Astrocyte of the hippocampus (primary cell): ENCODE measurements at places on chromosomes 3 and 15.

DNA sequence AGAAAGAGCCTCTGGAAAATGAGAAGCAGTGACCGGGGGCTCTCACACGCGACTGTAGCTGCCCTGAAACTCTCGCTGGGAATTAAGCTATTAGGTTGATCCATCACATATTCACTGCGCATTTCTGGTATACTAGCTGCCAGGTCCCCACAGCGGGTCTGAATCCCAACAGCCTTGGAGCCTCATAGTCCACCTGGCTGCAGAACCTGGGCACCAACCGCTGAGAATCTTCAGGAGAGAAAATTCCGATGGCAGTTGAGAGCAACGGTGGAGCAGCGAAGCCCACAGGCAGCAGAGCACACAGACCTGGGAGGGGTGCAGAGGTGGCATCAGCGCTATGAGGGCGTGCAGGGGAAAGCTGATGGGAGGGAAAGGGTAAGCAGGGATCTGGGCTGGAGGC, 75.1 kb downstream of the FAM174B start:
- no peak for DNase-seq

- no peak for DNase-seq
Observed at GRCh38 chr15:74762791-74763150, 14.1 kb downstream of the CYP1A2 start.

DNA sequence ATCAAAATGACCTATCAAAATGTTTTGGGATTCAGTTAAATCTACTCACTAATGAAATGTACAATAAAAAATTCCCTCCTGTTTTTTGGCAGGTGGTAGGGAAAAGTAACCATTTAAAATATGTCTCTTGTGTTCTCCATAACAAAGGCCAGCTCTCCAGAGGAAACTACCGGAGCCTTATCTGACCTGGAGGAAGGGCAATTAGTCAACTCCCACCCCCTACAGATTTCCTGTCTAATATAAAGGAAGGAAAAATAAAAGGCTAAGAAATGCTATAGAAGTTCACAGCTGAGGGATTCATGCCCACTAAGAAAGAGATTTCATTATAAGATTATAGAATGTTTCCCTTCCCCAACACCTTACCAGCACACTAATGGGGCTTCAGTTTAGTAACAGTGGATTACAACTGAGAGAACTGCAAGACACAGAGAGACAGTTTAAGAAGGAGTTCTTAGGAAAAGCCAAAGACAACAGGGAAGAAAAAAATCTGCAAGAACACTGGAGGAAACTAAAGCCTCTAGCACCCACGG, 376.5 kb upstream of the KCNMB2 start:
- DNase-seq: no peak

DNA sequence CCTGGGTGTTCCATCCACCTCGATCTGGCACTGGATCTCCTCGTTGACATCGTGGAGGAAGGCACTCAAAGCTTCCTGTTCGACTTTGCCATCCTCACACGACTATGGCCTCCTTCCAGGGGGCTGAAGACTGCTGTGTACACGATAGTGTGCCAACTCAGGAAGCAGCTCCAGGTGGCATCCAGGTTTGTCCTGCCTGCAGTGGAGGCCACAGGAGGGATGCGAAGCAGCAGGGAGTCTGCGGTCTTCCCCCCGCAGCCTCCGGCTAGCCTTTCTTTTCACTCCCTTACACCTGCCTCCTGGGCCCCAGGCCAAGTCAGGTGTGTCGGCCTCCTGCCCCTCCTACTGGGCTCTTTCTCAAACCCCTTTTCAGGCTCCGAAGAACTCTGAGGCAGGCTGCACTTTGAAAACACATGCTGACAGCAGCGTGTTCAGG, 32.2 kb downstream of the SYNM start:
- no peak for DNase-seq

DNA sequence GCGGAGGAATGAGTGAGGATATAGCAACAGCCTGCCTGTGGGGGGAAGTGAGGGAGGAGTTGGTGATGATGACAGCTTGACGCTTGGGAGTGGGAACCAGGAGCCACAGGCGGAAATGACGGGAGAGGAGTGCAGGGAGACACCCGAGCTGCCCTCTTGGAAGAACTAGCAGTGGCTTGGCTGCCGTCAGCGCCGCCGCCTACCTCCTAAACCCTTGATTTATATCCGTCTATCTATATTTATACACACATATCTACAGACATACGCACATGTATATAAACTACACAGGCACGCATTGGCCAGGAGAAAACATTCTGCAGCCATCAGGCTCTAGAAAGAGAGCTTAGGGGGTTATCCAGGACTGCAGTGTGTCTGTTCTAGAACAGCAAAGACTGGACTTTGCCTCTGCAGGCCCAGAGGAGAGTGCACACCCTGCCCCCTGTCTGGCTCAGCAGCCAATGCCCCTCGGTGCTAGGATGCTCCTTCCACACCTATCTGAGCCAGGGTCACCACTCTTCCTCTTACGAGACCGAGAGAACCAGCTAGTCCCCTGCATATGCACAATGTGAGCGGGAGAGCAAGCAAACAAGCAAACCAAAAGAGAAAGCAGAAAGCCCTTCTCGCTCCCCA, 45.3 kb upstream of the MAGEF1 start:
- DNase-seq: no peak

GRCh38 chr15:95932141-95932540, 398.4 kb upstream of the NR2F2 start:
- no peak for DNase-seq

DNA sequence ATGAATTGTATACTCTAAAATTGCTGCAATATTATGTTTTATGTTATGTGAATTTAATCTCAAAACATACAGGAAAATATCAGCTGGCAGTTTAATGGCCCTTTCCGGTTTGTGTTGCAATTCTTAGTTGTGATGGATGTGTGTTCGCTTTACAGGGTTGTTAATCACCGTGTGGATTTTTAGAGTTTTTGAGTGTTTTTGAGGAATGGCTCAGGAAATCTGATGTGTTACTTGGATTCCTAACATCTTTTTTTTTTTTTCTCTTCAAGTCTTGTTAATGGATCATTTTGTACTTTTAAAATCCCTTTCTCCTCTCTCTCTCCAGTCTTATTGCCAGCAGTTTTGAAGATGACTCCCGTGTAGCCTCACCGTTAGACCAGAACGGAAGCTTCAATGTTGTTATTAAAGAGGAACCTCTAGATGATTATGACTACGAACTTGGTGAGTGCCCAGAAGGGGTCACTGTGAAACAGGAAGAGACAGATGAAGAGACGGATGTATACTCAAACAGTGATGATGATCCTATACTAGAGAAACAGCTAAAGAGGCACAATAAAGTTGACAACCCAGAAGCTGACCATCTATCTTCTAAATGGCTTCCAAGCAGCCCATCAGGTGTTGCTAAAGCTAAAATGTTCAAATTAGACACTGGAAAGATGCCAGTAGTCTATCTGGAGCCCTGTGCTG, 35.7 kb downstream of the MGA start:
- DNase-seq: peak; percentile 22

GRCh38 chr3:134474956-134475355, 10.8 kb downstream of the ANAPC13 start:
- DNase-seq: no peak

DNA sequence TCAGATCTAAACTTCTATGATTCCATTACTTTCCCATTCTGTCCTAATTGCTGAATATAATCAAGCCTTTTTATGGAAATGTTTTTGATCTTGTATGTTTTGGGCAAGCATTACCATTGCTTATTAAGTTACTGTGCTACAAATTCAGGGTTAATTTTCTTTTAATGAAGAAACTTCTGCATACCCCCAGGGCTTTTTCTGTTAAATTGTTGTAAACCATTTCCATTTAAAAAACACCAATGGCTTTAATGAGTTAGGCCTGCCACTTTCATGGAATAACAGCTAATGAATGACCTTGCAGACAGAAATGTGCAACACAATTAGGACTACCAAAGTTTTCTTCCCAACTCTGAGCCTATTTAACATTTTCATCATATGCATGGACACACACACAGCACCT, 150.0 kb downstream of the DIPK2A start:
- no peak for DNase-seq

DNA sequence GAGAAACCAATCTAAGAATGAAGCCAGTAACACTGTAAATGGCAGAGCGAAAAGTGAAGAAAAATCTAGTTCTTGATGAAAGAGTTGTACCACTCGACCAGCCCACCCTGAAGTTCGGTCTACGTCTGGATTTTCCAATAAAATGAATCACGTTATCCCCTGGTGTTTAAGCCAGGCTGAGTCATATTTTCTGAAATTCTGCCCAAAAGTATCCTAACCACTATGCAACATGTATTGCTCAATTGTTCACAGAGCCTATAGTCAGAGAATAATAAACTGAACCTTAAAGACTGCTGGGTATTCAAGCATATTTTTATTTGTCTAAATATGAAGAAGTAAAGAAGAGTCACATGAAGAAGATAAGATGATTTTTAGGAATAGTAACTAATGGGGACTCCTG, 245.7 kb downstream of the FGF12 start:
- DNase-seq: peak; percentile 67

DNA sequence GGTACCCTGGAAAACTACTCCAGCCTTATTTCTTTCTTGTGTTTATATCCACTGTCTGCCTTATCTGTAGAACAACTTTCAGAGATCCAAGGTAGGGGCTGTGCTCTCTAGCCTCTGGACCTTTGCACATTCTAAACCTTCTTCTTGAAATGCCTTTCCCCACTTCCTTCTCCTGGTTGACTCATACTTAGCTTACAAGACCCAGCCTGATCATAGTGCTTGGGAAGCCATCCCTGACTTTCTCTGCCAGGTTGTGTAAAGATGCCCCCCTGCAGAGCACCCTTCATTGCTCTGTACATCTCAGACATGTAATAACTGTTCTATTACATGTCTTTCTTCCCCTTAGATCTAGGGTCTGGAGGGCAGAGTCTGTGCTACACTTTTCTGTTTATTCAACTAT, 50.1 kb downstream of the PPM1L start:
- no peak for DNase-seq

DNA sequence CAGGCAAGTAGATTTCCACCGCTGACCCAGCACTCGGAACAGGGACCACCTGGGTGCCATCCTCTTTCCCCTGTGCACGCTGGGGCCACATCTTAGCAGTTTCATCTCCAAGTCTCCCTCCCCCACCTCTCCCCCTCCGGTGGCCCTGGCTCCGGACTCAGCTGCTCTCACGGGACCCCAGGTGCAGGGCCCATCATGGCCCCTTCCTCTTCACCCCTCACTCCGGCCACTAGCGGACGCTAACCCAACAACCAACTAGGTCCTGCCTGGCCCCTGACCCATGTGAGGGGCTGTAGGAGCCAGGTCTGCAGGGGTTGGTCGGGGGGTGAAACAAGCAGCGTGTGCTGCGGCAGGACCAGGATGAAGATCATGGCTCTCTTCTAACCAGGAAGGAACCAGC, 31.3 kb upstream of the IQSEC1 start:
- DNase-seq: no peak

- no peak for DNase-seq
Observed at GRCh38 chr3:105527949-105528348, 161.2 kb downstream of the ALCAM start.

DNA sequence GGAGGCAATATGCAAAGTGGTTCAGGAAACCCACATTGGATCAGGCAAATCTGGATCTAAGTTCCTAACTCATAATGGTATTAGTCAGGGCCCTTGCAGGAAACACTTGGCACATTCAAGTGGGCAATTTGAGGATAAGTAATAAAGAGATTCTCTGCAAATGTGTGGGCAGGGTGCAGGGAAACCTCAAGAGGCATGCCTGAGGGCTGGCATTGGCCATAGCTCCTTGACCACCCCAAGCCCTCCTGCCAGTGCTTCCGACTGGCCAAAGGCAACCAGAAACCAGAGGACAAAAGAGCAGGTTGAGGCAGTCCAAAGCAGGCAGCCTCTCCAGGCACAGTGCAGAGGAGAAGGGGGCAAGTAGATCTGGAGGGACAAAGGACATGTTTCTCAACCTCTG, 130.8 kb upstream of the SNTN start:
- DNase-seq: peak; percentile 44

GRCh38 chr3:143998266-143998665, 26.6 kb downstream of the DIPK2A start:
- DNase-seq: peak; percentile 82

DNA sequence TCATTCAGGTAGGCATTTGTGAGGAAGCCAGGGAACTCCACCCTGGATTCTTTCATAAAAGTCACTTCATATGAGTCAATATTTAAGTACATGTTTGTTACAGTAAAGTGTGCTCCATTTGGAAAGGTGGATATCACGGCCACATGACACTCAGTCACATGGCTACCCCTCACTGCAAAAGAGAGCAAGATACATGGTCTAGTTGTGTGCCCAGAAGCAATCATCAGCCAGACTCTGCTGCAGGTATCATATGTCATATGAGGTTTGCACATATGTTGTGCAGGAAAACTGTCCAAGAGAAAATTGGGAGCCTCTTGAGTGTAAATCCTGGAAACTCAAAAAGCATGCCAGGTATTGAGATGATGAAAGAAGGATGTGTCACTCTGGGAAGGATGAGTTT, 55.0 kb upstream of the NMNAT3 start:
- no peak for DNase-seq

- DNase-seq: no peak
Observed at GRCh38 chr15:66921319-66921915, 144.0 kb upstream of the SMAD3 start.

DNA sequence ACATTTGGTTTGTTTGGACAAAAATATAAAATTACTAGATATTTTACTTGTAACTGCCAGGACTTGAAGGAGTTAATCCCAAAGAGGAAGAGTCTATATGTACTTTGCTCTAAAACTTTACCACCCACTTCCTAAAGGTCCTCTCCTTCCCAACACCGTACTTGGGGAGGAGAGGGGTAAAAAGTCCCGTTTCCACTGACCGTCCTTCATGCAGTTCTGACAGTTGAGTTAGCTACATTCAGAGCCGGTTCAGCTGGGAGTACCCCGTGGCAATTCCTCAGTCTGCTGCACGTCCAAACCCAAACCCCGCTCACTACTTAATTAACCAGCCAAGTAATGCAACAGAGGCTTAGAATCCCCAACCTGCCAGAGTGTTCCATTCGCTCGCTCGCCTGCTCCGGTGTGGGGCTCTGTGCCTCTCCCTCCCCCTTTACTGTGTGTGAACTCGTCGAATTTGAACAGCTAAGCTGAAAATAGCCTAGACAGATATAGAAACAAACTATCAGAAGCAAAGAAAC, 519.7 kb downstream of the FOXP1 start:
- DNase-seq: peak; percentile 59

GRCh38 chr15:97961067-97961954, 808 bp downstream of the ARRDC4 start:
- peak; percentile 47 for DNase-seq

DNA sequence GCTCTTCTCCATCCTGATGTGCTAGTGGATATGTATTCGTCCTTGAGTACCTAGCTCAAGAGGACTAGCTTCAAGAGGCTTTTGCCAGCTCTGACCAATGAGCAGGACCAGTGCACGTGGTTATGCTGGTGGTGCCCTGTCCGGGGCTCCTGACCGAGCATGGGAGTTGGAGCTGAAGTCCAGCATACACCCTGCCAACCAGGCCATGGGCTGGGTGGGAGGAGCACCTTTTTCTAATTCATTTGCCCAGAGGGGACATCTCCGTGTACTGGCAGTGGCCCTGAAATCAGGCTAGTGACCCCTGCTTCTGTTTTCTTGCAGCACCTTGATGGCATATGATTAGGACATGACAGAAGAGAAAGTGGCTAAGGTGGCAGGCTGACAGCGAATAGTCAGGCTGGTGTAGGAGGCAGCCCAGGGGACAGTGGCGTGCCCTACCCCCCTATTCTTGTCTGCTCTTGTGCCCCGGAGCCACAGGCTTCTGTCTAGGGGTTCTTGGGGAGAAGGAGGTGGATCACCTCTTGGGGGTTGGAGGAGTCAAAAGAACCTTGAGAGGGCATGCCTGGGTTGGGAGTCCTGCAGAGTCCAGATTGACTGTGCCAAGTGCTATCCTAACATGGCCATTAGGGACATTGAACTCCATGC, 16.5 kb downstream of the PODXL2 start:
- DNase-seq: no peak

GRCh38 chr3:65246561-65246960, 558.8 kb upstream of the ADAMTS9 start:
- no peak for DNase-seq
